ENCODE measurements at places on chromosomes 3 and 15.
A peak's percentile ranks its signal among the peaks of the same experiment; 100 is the strongest.

GRCh38 chr3:114452256-114452655, 158.4 kb downstream of the TIGIT start:
- no peak for DNase-seq

DNA sequence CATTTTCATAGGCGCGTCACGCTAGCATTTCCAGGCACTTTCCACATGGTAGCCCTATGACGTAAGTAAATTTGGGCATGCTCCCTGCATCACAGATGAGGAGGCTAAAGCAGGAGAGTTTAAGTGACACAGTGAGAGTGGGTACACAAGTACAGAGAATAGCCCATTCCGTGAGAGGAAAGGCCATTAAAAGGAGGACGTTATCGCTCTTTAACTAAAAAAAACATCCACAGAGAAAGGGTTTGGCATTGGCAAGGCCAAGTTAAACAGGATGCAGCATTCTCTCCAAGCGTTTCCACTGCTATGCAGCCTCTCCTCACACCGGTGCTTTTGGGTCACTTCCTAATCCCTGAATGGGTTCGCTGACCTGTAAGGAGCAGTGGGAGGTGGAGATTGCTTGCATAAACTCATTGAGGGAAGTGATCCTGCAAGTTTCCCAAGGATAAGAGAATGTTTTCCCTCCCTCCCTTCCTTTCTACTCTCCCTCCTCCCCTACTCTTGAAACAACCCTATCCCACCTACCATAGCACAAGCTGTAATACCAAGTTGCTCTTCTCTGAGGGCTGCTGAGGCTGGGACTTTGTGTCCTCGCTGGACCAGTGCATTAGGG, 147.7 kb downstream of the VGLL4 start:
- no peak for DNase-seq

- no peak for DNase-seq
Observed at GRCh38 chr3:111850537-111850936, 8.5 kb upstream of the PHLDB2 start.

- DNase-seq: no peak
Observed at GRCh38 chr3:65875393-65876027, 163.2 kb downstream of the MAGI1 start.

GRCh38 chr15:78037779-78038305, 39.7 kb downstream of the TBC1D2B start:
- no peak for DNase-seq

GRCh38 chr15:75867449-75867848, 24.2 kb downstream of the UBE2Q2 start:
- DNase-seq: no peak

- DNase-seq: no peak
Observed at GRCh38 chr3:63934041-63934866, 22.1 kb upstream of the SCAANT1 start.

DNA sequence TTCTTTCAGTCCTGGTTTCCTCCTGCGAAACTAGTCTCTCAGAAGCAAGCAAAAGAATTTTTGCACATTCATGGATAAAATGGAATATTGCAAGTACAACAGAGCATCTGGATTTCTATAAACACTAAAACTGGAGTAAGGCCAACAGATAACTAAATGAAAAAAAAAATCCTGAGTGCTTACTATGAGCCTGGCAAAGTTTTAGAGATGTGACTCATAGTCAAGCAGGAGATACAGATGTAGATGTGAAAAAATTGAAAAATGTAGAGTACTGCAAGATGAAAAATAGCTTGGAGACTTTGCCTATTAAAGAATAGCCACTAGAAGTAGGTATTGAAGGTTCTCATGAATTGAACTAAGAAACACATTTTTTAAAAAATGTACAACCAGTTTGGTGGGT, 397.4 kb downstream of the OTOL1 start:
- no peak for DNase-seq

- DNase-seq: no peak
Observed at GRCh38 chr3:102026656-102027055, 177.3 kb downstream of the NFKBIZ start.

- DNase-seq: peak; percentile 44
Observed at GRCh38 chr3:16993227-16993626, 108.5 kb downstream of the PLCL2 start.

DNA sequence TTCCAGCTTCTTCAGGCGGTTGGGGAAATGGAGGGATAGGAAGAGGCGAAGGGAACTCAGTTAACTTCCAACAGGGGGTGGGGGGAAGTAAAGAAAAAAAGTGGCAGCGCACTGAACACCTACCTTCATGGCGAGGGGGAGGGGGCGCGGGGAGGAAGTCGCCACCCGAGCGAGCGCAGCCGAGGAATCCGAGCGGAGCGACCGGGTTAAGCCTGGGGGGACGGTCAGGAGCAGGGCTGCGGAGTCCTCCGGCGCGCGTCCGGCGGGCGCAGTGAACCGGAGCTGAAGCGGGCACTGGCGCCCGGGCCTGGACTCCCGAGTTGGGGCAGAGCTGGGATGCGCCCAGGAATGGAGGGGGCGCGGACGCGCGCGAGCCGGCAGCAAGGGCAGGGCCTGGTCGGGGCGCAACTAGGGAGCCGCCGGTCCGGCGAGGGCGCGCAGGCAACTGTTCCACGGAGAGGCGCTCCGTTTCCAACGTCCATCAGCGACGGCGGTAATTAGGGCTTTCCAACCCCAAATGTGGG, at the start of gene WNT5A:
WNT5A (minus strand) TSS at position 450 of the 524 bp plus-strand sequence; CDS start at position 129, 321 bp downstream.
- DNase-seq: peak; percentile 43

All from AG20443 (cell line).